SK-MEL-5 (cell line): ENCODE measurements at places on chromosomes 3 and 15.

DNA sequence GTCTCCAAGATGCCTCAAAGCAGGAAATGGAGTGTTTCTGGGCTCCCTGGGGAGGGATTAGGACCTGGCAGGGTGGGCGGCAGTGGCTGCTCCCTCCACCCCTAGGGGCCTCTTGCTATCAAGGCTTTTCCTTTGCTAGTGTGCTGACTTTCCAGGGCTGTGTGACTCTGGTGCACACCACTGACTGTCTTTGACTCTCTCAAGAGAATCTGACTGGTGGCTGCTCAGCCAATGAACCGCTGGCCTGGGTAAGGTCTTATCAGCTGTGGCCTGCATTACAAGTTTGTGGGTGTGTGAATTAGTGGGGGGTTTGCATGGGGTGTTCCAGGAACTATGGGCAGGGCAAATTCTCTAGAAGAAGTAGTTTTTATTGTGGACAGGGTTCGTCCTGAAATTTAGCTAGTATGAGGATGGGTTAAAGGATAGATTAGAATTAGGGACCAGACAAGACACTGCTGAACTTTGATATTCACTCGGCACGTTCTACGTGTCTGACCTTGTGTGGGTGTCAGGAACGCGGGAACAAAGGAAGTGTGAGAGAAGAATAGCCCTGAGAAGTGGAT lies 29.5 kb downstream of the SIAH2 start:
- peak; percentile 22 for DNase-seq

- DNase-seq, result no peak
Observed at GRCh38 chr15:77731945-77732344, 99.2 kb upstream of the LINGO1 start.

DNA sequence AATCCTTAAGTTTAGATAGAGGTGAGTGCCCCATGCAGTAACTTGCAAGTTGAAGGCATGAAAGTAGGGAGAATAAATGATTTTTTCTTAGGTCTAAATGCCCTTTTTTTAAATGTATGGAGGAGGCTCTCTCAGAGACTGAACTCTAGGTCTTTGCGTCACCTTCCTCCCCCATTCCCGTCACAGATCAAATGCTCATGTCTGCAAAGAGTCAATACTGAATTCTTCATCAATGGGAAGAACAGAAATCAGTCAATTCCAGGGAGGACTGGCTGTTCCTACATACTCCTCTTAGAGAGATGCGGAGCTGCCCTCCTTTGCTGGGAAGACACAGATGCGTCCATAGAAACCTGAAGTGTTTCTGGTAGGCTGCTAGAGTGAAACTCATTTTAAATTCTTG lies 98.2 kb downstream of the ARPP21 start:
- no peak for DNase-seq

- peak; percentile 63 for DNase-seq
Observed at GRCh38 chr3:15284121-15284889, 48.1 kb downstream of the SH3BP5 start.
